ENCODE measurements at places on chromosomes 2 and 18.

DNA sequence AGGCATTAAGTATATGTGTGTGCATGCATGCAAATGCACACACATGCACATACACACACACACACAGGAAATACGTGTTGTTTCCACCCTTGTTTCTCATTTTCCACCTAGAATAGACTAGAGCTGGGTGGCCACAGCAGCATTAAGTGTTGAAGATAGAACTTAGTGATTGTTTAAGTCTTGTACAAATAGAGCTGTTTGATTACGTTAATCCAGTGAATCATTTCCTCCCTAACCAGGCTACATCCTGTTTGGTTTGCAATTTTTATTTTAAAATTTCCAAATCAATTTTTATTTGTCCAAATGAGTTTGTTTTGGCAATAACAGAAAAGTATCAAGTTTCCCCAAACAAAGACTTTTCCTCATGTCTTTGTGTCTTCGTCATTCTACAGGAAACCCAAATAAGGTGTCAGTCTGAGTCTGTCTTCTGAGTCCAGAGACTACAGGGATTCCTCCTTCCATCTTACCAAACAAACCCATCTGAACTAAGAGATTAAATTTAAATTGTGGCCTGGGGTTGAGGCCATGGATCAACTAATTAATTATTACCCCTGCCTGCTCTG lies 74.6 kb upstream of the GALNT5 start:
- no peak for DNase-seq

DNA sequence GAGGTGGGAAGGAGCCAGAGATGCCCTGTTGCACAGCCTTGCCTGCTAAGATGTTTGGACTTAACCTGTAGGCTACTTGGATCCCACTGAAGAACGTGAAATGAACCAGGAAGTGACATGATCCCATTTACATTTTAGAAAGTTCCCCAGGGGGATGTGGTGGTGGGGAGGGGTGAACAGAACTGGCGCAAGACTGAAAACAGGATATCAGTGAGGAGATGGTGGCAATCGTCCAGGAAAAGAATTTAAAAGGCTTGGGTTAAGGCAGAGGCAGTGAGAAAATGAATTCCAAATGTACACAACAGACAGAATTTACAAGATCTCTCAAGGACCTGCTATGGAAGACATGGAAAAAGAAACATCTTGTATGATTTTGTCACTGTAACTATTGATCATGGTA lies 42.3 kb downstream of the SULT1C2 start:
- DNase-seq = no peak

DNA sequence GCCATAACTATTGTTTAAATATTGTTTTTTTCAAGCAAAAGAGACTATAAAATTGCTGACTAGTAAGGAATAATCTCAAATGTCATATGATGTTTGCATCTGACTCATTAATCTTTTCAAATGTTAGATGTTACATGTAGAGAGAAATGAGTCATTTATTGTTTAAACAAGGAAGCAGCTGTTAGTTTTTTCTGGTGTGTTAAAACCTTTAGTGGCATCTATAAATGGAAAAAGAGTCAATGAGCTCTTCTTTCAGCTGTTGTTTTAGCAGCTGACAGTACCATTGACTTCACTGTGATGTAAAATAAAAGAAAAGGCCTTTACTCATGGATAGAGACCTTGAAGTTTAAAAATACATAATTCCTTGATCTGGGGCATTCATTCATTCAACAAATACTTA lies 1.8 kb upstream of the KLHL41 start:
- no peak for DNase-seq

- DNase-seq = no peak
Observed at GRCh38 chr2:10271946-10272345, 30.8 kb upstream of the HPCAL1 start.

- no peak for DNase-seq
Observed at GRCh38 chr18:78579854-78580577, 399.6 kb upstream of the SALL3 start.

DNA sequence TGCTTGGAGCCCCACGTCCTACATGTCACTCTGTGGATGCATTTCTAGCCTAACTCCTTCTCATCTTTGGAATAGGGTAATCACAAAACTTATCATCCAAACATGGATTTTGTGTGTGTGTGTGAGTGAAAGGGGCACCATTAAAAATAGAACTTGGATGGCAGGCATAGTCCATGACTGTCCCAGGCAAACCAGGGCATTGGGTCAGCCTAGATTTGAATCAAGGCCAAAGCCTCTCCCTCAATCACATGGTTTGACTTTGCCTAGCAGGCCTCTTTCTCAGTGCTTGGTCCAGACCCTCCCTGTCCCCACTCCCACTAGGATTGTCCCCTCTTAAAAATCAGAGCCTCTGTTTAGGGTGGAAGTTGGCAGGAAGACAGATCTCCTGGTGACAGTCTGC lies 67.4 kb upstream of the BCL2L11 start:
- DNase-seq = no peak

DNA sequence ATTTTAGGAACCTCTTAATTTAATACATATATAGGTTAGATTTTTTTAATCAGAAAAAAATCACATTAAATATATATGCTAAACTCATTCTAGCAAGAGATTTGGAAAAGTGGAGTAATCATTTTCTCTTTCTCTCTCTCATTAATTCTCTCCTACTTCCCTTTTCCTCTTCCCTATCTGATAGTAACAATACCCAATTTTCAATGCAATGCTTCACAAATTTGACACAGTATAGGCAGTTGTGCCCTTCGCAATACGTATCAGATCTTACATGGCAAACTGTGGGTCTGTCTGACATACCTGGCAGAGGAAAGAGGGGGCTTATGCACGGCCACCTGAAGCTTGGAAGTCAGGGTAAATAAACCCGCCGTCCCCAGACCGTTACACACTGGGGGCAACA lies 444.3 kb downstream of the NBAS start:
- DNase-seq = no peak

DNA sequence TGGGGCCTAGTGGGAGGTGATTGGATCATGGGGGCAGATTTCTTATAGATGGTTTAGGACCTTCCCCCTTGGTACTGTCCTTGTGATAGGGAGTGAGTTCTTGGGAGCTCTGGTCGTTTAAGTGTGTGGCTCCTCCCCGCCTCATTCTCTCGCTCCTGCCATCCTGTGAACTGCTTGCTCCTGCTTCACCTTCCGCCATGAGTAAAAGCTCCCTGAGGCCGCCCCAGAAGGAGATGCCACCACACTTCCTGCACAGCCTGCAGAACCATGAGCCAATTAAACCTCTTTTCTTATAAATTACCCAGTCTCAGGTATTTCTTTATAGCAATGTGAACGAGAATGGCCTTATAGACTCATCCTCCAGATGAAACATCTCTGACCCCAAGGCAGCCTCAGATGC lies 101.5 kb downstream of the KCNF1 start:
- DNase-seq = no peak

DNA sequence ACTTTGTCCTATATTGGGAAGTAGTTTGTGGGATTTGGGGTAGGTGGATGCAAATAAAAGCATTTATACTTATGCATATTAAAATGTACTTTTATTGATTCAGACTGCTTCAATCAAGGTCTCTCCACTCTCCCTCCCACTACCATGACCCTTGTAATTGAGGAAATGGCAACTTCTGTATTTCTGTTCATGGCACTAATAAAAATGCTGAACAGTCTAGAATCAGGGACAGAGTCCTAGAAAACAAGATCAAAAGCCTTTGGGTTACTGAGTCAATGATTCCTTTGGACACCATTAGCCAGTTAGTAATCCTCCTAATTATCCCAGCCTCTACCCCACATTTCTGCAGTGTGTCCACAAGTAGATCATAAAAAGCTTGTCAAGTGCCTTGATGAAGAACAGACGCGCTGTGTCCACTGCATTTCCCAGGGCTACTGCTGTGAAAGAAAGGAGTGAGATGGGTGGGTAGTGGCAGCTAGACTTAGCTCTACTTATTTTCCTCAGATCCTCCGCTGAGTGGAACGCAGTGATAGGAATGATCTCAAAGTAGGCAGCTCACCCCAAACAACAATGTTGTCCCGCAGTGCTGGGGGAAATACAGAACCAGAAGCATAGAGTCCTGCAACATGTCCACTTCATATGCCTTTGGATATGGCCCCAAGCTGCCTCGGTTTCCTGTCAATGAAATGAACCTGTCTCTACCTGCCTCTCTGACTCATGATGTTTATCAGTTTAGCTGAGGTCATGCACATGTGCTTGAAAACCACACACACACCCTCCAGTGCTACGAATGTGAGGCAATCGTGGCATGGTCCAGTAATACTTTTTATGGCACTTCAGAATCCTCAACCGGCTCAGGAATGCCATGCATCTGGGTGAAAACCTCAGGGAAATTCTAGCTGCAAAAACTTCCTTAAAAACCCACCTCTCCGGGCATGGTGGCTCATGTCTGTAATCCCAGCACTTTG lies 115.5 kb downstream of the COL6A3 start:
- DNase-seq = no peak

DNA sequence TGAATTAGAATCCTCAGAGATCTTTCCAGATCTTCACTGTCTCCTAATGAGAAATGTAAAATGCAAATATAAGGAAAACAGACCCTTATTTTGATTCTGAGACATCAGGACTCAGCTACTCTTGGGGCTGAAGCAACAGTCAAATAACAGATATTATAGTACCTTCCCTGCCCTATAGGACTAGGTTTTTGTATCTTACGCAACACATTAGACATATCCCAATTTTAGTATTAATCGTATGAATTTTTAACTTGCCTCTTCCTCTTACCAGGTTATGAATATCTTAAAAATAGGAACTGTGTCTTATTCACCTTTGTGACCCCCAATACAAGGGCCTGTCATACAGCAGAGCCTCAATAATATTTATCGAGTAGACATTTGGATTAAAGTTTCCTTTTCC lies 12.0 kb upstream of the SLC25A52 start:
- no peak for DNase-seq

- no peak for DNase-seq
Observed at GRCh38 chr2:241339839-241340630, 16.1 kb upstream of the FARP2 start.

DNA sequence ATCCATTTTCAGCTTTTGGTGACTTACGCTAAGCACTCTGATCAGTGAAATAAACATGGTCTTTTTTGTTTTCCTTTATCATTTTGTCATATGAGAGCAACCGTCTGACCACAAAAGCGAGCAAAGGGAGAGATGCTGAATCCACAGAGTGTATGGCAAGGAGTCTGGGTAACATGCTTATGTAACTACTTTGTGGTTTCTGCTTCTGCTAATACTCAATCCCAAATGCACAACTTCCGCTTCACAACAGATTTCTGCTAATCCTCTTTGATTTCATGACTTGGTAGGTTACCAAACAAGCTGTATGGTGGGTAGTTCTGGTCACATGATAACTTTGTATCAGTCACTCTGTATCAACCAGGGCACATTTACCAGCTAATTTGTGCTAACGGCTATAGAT lies 908.4 kb upstream of the CRIM1 start:
- DNase-seq = no peak

Data from stimulated activated CD8-positive, alpha-beta memory T cell treated with anti-CD3 and anti-CD28 coated beads, Interleukin-4, amount 100 ng/mL, for 1 hour (primary cell).